Iris pigment epithelial cell (primary cell): ENCODE measurements at places on chromosomes 1 and 21.

GRCh38 chr1:118649369-118650106 lies 338.6 kb downstream of the TBX15 start:
- DNase-seq: no peak

DNA sequence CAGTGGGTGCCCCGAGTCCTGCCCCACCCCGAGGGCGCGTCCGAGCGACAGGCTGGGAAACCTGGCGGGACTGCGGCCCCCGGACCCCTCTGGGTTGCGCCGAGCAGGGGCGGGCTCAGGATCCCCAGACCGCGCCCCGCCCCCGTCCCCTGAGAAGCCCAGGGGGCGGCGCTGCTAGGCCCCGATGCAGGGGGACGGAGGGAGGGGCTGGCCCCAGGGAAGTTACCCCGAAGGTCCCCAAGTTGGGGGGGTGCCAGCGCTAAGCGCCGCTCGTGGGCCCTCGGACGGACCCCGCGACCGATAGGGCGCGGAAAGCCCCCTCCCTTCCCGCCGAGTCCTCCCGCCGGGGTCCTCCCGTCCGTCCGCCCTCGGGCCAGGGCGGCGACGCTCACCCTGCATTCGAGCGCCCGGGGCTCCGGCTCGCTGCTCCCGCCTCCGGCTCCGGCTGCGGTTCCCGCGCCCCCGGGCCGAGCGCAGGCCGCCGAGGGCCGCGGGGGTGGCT lies 414 bp downstream of the GPR153 start:
- no peak for DNase-seq

GRCh38 chr21:32733990-32734613 lies 6.3 kb upstream of the SYNJ1 start:
- no peak for DNase-seq

GRCh38 chr1:156097499-156098178 lies 15.4 kb upstream of the MEX3A start:
- DNase-seq: no peak

GRCh38 chr1:78676993-78677392 lies 27.4 kb downstream of the IFI44 start:
- no peak for DNase-seq

DNA sequence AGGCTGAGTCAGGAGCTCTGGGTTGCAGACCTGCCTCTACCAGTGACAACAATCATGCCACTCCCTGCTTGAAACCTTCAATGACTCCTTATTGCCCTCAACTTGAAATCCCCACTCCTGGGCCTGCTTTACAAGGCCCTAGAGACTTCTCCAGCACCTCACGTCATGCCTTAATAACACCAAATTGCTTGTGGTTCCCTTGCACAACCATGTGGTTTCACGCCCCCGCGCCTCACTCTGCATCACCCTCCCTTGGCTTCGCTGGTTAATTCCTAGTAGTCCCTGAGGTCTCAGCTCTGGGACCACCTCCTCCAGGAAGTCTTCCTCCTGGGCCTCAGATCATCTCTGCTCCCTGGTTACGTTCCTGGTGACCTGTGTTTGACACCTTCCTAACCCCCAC lies 33.0 kb downstream of the EPHA2 start:
- DNase-seq: peak; percentile 92

- peak; percentile 26 for DNase-seq
These were observed 82.9 kb downstream of the LHX4 start for GRCh38 chr1:180312926-180313325.

DNA sequence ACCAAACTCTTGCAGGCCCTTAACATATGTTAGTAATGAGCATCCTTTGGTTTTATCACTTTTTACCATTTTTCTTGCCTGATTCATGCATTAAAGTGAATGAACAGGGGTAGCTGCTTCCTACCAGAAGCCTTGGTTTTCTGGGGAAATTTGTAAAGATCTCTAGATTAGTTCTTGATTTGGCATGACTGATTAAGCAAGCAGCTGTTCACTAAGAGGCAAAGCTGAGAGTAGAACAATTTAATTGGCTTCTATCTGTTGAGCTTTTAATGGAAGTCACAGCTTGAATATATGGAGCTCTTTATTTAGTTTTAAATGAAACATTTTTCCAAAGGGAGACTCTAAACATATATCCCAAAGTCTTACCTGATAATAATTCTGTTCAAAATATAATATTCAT lies 23.6 kb downstream of the TLCD4 start:
- no peak for DNase-seq

GRCh38 chr1:210663730-210664573 lies 335.2 kb downstream of the HHAT start:
- DNase-seq: no peak

GRCh38 chr1:27666791-27667254 lies 5.2 kb downstream of the IFI6 start:
- peak; percentile 17 for DNase-seq

DNA sequence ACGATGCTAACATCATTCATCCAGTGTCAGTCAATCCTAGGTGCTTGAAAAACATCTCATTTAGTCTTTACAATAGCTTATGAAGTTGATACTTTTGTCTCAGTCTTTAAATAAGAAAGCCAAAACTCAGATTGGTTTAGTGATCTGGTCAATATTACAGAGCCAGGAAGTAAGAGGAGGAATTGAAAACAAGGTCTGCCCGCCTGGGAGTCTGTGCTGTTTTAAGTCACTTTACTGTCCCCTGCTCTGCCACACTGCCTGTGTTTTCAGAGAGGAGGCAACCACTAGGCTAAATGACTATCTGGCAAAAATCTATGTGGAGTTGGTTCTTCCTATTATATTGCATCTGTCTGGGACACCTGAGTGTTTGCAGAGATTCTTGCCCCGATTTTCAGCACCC lies 62.3 kb downstream of the ST6GALNAC3 start:
- no peak for DNase-seq

GRCh38 chr1:35768350-35769187 lies 1.2 kb downstream of the CLSPN start:
- peak; percentile 26 for DNase-seq

DNA sequence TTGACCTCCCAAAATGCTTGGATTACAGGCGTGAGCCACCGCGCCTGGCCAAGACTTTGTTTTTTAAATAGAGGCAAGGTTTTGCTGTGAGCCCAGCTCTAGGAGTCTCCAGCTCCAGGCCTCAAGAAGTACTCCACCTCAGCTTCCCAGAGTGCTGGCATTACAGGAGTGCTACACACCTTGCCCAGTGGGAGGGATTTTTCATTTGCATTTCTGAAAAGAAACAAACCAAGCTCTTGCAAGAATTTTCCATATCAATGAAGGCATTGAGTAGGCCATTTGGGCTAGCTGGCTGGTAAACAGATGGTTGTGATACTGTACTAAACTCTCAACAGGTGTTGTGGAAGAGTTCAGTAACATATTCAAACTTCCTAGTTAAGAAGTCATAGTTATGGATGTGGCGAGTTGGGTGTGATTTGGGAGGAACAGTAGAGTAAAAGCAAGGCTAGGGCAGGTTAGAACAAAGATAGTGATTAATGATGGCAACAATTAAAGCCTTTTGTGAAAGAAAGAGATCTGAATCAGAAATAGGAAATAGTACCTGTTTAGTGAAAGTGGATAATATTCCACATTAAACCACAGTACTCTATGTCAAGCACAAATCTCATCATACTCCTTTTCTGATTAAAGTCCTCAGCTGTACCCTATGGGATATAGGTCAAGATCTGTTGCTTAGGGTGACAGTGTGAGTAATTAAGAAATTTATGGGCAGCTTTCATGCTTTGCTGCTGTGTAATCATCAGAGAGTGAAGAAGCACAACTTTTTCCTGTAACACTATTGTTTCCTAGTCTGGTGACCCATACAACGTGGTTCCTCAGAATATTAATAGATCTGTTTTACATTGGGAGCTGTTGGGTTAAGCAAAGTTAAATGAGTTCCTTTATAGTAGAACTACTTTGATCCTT lies 10.7 kb downstream of the AKIRIN1 start:
- DNase-seq: no peak

DNA sequence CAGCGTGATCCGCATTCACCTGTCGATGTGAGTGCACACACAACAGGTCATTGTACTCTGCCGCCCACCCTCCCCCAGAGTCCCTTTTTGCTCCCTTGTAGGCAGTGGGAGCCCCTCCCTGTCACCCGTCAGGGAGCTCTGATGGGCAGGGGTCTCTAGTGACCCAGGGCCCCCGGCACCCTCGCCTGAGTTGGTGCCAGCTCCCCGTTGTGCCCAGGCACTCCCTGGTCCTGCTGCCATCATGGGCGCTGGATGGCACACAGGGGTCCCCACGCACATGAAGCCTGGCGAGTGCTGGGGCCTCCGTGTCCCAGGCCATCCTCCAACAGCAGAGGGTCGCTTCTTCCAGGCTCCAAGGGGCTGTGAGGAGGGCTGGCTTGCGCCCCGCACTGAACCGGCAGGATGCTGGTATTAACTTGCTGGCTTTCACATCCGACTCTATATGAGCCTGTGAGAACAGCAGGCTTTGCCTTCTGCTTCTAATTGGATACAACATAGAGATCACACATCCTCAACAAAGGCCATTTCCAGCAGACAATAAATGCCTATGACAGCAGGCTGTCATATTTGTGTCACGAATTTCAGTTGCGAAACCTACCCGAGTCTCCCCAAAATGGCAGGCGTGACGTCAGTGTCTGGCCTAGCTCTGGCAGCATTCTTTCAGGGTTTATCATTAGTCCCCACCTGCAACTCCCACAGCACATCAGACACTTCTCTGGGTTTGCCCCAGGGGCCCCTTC lies 35.4 kb downstream of the KIAA1614 start:
- peak; percentile 17 for DNase-seq

DNA sequence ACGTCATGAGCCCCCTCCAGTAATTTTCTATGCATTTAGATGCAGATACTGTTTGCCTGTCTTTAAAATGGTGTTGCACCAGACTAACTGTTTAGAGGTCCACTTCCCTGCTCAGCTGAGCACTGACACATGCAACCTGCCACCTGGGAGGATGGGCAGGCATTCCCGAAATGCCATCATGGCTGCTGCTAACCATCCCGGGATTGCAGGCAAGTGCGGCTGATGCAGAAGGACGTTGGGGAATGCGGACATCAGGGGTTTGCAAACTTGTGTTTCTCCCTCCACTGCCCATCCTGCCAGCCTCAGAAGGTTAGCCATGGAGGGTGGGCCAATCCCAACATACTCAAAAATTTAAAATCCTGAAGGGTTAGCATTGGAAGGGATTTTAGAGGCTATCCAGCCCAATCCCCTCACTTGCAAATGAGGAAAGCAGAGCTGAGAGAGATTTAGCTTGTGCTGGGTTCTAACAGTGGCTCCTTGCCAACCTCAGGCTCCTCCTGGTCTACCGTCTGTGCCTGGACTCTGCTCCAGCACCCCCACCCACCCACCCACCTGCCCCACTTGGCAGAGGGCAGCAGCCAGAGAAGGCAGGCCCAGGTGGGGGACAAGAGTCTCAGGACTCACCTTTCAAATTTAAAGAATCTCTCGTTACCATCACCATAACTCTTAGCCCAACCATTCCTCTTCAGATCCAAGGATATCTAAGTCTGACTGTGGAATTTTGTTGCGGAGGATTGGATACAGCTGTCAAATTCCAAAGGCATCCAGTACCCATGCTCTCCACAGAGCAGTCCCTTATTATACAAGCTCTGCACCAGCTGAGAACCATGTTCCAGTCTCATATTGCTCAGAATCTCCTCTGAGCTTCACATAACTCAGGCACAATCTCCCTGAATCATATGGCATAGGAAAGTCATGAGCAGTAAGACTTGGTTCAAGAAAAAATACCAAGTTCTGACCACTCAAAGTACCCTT lies 34.2 kb downstream of the HIVEP3 start:
- DNase-seq: no peak

DNA sequence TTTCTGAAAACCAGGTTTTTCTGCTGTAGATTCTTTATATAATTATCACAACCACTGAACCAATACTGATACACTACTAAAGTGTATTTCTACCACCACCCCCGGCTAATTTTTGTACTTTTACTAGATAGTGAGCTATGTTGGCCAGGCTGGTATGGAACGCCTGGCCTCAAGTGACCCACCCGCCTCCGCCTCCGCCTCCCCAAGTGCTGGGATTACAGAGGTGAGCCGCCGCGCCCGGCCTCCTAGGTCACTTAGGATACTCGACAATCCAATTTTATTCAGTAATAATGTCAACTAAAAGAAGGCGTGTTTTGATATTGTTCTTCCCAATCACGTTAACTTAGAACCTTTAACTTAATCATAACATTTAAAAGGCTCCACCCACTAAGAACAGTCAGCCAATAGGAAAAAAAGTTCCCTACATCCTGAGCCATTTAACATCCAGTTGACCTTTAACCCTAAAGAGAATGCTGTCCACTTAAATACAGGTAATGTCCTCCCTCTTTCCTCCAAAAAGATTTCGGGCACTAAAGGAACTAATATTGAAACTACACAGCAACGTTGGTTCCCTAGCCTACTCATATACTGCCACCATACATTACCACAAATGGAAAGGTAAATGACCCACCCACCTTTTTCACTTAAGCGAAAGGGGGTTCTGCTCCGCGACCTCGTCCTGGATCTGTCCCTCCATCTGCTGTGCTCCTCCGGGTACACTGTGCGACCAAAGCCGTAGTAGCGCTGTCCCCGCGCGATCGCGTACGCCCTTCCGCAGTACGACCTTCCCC lies 1.2 kb downstream of the RSRP1 start:
- DNase-seq: peak; percentile 56

- peak; percentile 47 for DNase-seq
These were observed 19.1 kb downstream of the DMBX1 start for GRCh38 chr1:46508757-46509156.

DNA sequence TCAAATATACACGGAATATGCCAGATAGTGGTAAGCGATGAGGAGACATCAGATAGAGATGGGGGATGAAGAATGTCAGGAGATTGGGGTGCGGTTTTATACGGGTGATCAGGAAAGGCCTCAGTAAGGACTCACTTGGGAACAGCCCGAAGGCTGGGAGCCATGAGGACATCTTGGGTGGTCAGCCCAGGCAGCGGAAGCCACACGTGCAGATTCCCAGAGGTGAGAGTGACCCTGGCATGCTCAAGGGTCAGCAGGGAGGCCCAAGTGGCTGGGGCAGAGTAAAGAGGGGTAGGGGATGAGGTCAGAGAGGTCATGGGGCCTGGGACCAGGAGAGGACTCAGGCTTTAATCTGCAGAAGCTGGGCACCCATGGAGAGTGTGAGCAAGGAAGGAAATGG lies 106.6 kb downstream of the MATN1 start:
- no peak for DNase-seq

DNA sequence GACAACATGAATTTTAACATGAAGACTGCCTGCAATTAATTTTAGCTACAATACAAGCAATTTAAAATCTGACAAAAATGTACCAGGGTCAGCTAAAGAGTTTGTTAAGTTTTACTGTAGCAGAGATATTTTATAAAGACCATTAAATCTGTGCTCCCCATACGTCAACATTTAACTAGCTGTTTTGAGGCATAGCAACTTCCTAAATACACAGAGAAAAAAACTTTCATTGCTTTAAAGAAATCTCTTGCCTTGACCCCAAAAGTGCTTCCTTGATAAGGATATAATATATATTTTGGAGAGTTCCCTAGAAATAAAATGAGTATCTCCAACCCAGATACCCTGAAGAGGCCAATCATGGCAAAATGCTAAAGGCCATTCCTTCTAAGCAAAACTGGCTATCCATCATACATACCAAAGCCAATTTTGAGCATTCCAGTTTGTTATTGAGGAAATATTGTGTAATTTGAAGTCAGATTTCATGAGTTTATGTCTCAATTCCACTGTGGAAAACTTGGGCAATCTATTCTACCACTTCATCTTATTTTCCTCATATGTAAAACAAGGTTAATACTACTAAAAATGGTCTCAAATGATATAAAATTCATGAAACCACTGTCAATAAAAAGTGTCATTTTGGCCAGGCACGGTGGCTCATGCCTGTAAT lies 19.1 kb downstream of the ASPM start:
- peak; percentile 62 for DNase-seq

- DNase-seq: no peak
These were observed 40.3 kb downstream of the IER5 start for GRCh38 chr1:181128592-181129497.

- DNase-seq: no peak
These were observed 7.6 kb upstream of the SNX27 start for GRCh38 chr1:151604291-151604690.

GRCh38 chr21:29697555-29698193 lies 242.1 kb downstream of the GRIK1 start:
- no peak for DNase-seq
